IMR-90 (cell line): ENCODE measurements at places on chromosomes 7 and 10.

DNA sequence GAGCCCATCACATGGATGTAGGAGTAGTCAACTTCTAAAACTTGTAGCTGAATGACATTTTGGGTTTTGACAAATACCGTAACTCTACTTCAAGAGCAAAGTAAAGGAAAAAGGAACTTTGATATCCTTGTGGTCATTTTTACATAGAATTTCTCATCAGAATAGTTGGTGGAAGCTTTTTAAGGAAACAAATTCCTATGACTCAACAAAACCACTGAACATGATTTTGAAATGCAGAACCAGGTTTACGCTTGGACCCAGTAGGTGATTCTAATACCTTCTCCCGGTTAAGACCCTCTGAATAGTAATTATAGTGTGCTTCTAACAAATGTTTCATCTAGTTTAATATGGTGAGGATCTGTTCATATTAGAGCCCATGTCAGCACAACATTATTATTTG lies 307.8 kb downstream of the GPR37 start:
- peak; percentile 70 for DNase-seq

GRCh38 chr7:141522657-141523342 lies 28.4 kb upstream of the AGK start:
- DNase-seq = no peak

GRCh38 chr7:101746314-101746713 lies 71.1 kb upstream of the CUX1 start:
- DNase-seq = no peak

GRCh38 chr10:22341190-22341925 lies 3.9 kb upstream of the SPAG6 start:
- peak; percentile 15 for DNase-seq

DNA sequence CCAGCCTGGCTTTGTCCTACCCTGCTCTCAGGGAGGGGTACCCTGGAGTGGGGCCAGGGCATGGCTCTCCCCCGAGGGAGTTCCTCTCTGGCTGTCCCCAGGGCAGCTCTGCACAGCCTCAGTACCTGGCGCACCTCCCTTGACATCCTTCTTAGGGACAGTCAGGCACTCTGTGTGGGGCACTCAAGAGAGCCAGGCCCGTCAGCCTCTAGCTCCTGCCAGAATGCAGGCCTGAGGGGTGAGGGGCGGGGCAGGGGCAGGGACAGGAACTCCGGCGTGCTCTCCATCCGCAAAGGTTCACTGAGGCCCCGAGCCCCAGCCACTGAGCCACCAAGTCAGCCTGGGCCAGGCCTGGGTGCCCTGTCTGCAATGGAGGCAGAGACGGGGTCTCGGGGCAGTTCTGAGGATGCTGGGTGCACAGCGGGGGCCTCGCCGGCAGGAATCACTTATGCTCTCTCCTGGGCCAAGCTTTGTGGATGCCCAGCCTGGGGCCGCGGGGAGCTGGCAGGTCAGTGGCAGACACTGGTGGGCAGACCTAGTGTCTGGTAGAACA lies 10.1 kb downstream of the LIMK1 start:
- DNase-seq = no peak

GRCh38 chr10:132619927-132620326 lies 82.3 kb downstream of the INPP5A start:
- DNase-seq = no peak

DNA sequence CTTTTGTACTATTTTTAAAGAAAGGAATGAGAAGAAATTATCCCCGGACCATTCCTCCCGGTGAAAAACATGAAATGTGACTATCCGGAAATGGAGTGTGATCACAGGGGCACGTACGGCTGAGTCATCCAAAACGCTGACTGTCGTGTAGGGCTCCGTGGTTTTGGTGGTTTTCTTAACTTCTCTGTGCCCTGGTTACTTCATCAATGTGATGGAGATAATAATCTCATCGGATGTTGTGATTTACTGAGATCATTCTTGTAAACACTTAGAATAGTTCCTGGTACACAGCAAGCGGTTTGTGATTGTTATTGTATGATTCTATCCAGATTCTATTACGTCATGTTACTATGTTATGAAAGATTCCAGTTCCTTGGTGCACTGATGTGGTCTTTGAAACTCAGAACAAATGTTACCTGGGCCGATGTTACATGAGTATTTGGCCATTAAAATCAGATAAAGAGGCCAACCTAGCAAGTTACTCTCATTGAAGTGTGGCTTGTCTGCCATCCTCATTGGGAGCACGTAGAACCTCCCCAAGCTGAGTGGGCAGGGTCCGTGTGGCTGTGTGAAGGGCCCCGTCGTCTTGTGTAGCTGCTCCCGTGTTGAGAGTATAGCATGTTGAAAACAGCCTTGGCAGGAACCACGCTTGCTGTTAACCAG lies 99.5 kb downstream of the CAMK1D start:
- DNase-seq = peak; percentile 94

DNA sequence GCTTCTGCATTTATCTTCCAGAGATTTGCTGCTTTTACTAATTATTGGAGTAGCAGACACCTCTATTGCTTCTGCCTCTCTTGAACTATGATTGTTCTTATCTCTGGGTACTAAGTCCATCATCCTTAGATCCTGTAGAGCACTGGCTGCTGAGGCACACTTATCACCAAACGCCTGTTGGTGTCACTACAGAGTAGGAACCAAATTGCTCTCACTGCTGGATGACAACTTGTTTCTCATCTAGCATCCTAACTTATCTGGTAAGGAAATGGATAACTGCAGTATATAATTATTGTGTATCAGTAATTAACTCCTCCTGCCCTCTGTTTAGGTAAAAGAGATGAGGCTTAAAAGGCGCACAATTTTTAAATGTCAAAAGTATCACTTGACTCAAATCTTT lies 1059.4 kb downstream of the NRG3 start:
- DNase-seq = no peak

DNA sequence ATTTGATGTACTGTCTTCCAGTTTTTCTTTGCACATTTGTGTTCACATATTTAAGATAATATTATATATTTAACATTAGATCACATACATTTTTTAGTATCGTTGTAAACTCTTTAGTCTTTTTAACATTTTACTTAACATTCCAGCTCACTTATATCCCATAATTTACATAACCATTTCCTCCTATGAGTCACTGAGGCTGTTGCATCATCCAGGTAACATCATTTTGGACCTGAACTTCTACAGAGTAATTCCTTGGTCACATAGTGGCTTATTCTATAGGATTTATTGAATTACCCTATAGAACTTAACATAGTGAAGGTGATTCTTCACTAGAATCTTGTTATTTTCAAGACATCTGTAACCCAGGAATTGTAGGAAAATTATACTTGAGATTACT lies 194.4 kb downstream of the POU6F2 start:
- no peak for DNase-seq

- no peak for DNase-seq
Measured at GRCh38 chr10:59677253-59677831, 32.3 kb downstream of the SLC16A9 start.

DNA sequence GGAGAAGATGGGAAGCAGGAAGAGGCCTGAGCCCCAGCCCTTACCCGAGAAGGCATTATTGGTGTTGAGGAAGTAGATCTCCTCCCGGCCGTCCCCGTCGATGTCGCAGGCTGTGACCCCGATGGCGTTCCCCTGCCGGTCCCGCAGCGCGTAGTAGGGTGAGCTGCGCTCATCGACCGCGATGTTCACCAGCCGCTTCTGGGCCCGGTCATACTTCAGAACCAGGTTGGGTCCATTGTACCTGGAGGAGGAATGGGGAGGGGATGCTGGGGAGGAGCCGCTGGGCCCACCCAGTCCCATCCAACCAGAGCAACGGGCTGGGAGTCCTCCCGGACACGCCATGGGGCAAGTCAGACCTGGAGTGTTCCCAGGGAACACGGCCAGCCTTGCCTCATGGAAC lies 86.5 kb downstream of the GOLGA7B start:
- no peak for DNase-seq

DNA sequence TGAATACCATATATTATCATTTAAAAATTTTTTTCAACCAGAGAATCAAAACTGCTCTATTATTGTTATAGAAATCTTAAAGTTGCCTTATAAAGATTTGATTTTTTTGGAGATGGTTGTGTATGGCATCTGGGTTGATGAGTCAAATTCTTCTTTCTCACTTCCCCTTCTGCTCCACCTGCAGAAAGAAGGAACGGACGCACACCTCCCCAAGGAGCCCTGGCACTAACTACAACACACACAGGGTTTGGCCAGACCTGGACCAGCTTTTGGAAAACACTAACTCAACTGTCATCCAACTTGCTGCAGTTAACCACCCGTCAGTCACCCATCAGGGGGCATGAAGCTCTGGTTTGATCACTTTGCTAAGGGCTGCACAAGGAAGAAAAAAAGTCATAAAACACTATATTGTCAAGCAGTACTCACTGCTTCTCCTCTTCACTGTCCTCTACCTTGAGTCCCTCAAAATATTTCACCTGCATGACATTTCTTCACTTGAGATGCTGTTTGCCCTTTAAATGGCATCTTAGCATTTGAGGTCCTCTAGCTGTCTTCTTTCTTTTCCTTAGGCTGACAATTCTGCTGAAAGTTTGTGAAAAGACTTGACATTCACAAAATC lies 266.7 kb upstream of the PHF14 start:
- no peak for DNase-seq

DNA sequence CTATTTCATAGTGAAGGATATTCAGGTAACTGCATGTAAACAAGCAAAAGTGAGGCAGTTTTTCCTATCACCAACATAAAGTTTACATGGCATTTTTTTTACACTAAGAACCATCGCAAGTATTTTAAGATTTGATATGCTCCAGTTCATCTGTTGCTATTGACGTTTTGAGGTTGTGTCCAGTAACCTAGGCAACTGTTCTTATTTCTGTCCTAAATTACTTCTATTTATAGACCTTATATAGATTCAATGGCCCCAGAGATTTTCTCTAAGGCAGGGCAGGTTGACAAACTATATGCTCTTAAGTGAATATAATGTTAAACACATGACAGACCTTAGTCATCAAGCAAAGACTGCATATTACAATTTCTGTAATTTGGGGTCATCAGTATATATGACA lies 830.2 kb upstream of the LRRTM3 start:
- no peak for DNase-seq

DNA sequence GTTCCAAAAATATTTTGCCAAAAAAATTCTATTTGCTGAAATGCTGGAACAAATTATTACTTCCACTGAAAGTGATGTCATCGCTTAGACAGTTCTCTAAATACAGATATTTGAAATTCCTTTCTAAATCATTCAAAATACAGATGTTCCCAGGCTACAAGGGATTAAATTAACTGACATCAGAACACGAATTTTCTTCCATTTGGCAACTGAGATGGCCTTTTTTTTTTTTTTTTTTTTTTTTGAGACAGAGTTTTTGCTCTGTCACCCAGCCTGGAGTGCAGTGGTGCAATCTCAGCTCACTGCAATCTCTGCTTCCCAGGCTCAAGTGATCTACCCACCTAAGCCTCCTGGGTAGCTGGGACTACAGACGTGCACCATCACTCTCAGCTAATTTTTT lies 57.0 kb downstream of the P4HA1 start:
- DNase-seq = peak; percentile 84

DNA sequence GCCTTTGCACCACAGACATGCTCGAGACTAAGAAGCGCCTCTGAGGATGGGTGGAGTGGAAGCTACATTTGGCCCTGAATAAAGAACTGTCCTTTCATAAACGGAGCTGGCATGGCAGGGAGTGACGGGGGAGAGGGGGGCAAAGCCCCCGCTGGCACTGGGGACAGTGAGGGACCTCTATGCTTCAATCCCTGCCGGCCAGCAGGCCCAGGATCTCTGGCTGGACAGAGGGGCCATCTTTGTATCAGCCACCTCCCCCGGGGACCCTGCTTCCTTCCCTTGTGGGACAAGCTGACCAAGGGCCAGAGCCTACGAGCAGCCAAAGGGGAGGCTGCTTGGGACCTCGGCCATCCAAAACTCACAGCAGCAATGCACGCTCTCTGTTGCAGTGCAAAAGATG lies 28.2 kb upstream of the ECHDC3 start:
- DNase-seq = no peak

GRCh38 chr10:3374914-3375313 lies 202.3 kb upstream of the PITRM1 start:
- DNase-seq = no peak

DNA sequence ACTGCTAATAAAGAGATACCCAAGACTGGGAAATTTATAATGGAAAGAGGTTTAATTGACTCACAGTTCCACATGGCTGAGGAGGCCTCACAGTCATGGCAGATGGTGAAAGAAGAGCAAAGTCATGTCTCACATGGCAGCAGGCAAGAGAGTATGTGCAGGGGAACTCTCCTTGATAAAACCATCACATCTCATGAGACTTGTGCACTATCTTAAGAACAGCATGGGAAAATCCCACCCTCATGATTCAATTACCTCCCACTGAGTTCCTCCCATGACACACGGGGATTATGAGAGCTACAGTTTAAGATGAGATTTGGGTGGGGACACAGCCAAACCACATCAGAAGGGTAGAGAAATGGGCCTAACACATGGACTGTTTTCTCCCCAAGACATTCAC lies 156.3 kb downstream of the CCDC71L start:
- DNase-seq = peak; percentile 47

DNA sequence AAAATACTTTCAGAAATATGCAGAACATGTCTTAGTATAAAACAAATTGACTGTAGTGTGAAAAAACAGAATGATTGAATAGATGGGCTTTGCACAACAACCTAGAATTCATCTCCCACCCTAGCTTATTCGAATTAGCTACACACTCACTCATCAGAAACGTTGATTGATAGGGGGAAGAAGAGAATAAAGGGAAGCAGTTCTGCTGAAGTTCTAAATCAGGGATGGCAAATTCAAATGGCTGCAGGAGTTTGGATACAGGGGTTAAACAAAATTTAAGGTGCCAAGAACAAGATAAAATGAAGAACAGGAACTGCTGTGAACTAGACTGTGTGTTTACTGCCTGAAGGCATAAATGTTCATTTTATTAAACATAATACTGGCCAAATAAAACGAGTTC lies 9.0 kb downstream of the CD36 start:
- no peak for DNase-seq

- no peak for DNase-seq
Measured at GRCh38 chr7:88321694-88322093, 15.0 kb upstream of the STEAP4 start.

DNA sequence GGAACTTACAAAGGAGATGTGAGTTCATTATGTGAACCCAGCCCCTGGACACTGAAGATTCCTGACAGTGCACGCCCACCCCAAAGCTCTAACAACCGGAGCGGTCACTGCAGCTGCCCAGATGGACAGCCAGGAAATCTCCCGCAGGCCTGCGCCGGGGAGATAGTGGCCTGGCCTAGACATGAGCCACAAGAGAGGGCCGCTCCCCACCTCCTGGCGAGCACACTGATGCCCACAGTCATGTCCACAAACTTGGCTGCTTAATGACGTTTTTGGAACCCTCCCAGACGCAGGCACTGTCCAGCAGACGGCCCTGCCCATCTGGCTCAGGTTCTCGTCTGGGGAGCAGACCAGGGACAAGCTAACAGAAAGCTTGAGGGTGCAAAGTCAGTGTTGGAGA lies 34.2 kb downstream of the TCERG1L start:
- DNase-seq = no peak
